ENCODE measurements at places on chromosomes 11 and 22. TPM values are rescaled to one million over a fixed set of nuclear protein-coding genes. Genes with fewer than 3 reads are reported as not detected.

The ALDH3B1 gene
- 9.4 TPM for total RNA-seq

The NAP1L4 gene
- total RNA-seq: 88.7 TPM

The DGAT2 gene
- 0.68 TPM for total RNA-seq

The ARHGAP20 gene
- 5.3 TPM for total RNA-seq

The FAM227A gene
- total RNA-seq: 0.55 TPM

The GAL3ST1 gene
- total RNA-seq: 0.82 TPM

The MFNG gene
- total RNA-seq: 15.3 TPM

The CHRM1 gene
- 0.36 TPM for total RNA-seq

DNA sequence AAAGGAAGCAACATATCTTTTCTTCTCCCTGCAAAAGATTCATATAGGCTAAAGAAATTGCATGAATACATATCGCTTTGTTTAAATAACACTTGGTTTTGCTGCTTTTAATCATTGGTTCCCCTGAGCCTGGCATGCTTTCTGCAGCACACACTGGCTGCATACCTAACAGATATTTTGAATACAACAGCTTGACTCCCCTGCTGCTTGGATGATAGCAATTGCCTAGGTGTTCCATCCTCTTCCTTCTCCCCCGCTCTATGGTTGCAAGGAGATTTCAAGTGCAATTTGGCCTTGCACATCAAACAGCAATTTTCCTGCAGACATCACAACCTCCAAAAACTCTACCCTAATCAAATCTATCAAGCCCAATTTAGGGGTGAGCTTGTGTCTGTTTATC is 430.0 kb downstream of the NTM start:
- H3K4me3 ChIP-seq: no peak overlapping the region
- no peaks in the 10 kb centered on the region for H3K4me1 ChIP-seq
- no peak overlapping the region for H3K27ac ChIP-seq
- no peaks in the 10 kb centered on the region for H3K36me3 ChIP-seq

GRCh38 chr11:32833921-32834320 is 4.2 kb downstream of the PRRG4 start:
- DNase-seq: no peak
- no peak overlapping the region for H3K27ac ChIP-seq
- H3K27me3 ChIP-seq: no peaks in the 10 kb centered on the region
- peaks cover 11% of the 10 kb centered on the region for H3K4me1 ChIP-seq
- H3K36me3 ChIP-seq: no peaks in the 10 kb centered on the region

DNA sequence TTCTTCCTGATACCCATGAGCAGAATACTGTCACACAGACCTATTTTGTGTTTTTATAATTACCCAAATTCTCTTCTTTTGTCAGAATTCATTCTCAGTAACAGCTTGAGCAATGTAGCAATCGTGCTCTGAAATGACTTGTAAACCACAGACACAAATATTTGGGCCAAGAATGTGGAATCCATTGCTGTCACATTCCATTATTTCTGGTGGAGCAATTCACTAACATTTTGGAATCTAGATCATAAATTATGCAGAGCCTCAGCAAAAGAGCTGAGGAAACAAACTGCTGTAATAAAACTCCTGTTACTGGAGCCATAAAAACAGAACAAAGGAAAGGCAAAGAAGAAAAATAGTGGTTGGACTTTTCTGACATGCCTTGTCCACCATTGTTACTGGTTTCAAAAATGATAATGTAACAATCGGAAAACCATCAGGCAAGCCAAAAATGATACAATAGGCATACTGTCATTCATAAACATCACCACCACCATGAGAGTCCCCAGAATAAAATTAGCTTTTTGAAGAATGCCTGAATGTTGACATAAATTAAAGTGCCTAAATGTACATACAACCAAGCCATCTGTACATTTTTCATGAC is 223.4 kb upstream of the PITPNB start:
- DNase-seq: no peak
- peaks cover 66% of the 10 kb centered on the region for H3K4me1 ChIP-seq
- H3K36me3 ChIP-seq: no peaks in the 10 kb centered on the region
- H3K27me3 ChIP-seq: no peaks in the 10 kb centered on the region
- no peak overlapping the region for H3K4me3 ChIP-seq

DNA sequence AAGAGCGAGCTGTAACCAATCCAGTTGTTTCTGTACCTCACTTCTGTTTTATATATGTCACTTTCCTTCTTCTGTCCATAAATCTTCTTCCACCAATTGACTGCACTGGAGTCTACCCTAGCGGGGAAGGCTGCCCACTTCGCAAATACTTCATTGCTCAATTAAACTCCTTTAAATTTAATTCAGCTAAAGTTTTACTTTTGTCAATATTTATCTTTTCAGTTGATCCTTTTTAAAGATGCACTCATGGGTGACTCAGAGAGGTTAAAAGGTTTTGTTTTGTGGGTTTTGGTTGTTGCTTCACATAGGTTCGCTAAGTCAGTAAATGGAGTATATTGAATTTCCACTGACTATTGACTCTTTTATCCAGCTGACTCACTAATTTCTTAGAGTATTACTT is 597.2 kb downstream of the DLG2 start:
- no peak for DNase-seq
- no peaks in the 10 kb centered on the region for H3K36me3 ChIP-seq
- H3K27ac ChIP-seq: no peak overlapping the region
- H3K27me3 ChIP-seq: no peaks in the 10 kb centered on the region
- no peaks in the 10 kb centered on the region for H3K4me1 ChIP-seq
- no peak overlapping the region for H3K4me3 ChIP-seq

- H3K36me3 ChIP-seq: no peaks in the 10 kb centered on the region
- DNase-seq: peak; percentile 42
- H3K4me3 ChIP-seq: no peak overlapping the region
- no peaks in the 10 kb centered on the region for H3K4me1 ChIP-seq
Measured at GRCh38 chr11:118058311-118059245, 18.3 kb upstream of the TMPRSS4 start.

DNA sequence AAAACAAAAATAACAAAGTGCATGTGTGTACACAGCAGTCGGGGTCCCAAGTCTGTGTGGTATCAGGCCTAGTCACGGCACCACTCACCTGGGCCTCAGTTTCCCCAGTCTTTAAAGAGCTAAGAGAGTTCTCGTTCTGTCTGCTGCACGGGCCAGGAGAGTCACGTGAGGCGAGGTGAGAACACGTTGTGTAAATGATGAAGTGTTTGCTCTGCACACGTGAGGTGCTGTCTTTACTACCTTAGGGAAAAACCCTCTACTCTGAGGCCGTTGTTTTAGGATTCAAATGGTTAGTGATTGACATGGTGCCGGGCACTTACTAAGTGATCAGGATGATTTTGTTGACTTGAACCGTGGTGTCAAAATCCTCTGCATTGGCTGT is 86.5 kb upstream of the PPARA start:
- DNase-seq: peak; percentile 66
- H3K4me3 ChIP-seq: peak overlapping the region; percentile 30
- peaks cover 93% of the 10 kb centered on the region for H3K4me1 ChIP-seq
- no peaks in the 10 kb centered on the region for H3K36me3 ChIP-seq
- peak overlapping the region; percentile 100 for H3K27ac ChIP-seq

DNA sequence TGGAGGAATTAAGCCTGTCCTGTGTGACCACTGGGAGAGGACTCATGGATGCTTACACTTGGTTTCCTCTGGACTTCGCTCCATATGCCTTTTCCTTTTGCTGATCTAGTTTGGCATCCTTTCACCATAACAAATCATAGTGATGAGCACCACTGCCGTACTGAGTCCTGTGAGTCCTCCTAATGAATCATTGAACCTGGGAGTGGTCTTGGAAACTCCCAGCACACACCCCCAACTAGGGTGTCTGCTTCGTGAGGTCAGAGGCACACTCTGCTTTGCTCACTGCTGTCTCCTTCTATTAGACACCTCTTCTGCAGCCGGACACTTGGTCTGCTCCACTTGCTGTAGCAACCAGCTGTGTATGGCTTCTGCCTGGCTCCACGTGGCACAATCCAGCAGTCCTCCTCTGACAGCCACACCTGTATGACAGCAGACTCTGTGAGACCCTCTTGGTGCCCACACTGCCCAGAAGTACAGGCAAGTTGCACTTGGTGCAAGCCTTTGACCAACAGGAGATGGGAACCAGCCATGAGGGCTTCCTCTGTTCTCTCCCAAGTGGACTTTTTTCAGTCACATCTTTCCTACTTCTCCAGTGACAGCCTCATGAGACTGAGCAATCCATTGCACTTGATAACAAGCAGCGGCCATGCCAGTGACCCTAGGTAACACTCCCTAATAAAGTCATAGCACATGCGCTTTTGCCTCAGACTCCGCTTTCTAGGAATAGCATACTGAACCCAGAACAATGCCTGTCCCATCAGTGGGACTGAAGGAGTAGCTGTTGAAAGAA is 65.0 kb upstream of the HMGXB4 start:
- H3K4me1 ChIP-seq: no peaks in the 10 kb centered on the region
- no peak overlapping the region for H3K27ac ChIP-seq
- no peaks in the 10 kb centered on the region for H3K36me3 ChIP-seq
- peaks cover 5% of the 10 kb centered on the region for H3K27me3 ChIP-seq
- H3K4me3 ChIP-seq: no peak overlapping the region

- DNase-seq: no peak
- H3K36me3 ChIP-seq: no peaks in the 10 kb centered on the region
- no peaks in the 10 kb centered on the region for H3K4me1 ChIP-seq
Measured at GRCh38 chr11:4865855-4866254, 15.8 kb upstream of the OR51T1 start.

GRCh38 chr11:8285796-8286195 is 22.1 kb upstream of the LMO1 start:
- H3K36me3 ChIP-seq: no peaks in the 10 kb centered on the region
- DNase-seq: peak; percentile 44
- H3K27me3 ChIP-seq: no peaks in the 10 kb centered on the region
- H3K4me3 ChIP-seq: no peak overlapping the region

DNA sequence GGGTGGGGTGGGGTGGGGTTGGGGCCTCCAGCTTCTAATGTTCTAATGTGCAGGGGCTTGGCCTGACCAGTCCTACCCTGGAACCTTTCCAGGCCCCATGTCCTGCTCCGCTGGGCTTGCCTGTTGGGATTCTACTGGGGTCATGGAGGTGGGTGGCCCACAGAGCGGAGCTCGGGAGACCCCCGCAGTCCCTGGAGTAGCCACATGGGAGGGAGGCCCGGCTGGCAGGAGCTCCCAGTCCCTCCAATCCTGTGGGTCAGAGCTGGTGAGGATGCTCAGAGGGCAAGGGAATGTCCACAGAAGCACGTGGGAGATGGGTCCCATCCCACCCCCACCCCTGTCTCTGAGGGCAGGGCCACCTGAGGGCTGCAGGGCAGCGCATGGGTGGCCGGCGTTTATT is 2.9 kb downstream of the SEPTIN5 start:
- H3K27me3 ChIP-seq: peaks cover 5% of the 10 kb centered on the region
- no peaks in the 10 kb centered on the region for H3K4me1 ChIP-seq
- H3K27ac ChIP-seq: no peak overlapping the region

- H3K4me3 ChIP-seq: peak overlapping the region; percentile 45
- no peak overlapping the region for H3K27ac ChIP-seq
- peaks cover 4% of the 10 kb centered on the region for H3K27me3 ChIP-seq
- no peaks in the 10 kb centered on the region for H3K4me1 ChIP-seq
Measured at GRCh38 chr11:105609341-105609781, 512 bp upstream of the GRIA4 start.

DNA sequence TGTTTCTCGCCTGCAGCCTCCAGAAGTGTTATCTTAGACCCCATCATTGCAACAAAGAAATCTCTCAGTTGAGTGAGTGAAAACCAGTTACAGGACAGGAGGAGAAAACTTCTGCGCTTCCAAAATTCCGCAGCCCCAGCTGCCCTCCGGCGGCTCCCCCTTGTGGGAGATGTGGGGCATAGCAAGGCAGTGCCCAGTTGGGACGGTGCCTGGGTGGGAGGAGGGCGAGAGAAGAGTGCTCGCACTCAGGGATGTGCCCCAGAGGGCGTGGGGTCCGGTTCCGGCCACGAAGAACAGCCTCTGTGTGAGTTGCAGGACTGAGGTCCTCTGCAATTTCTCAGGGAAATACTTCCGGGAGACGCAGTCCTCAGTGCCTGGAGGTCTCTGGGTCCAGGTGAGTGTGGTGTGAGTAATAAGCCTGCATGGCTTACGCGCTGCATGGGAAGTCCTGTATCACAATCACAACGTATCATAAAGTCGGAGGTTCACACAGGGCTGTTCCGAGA is 87.0 kb upstream of the BLID start:
- peak; percentile 89 for DNase-seq
- H3K36me3 ChIP-seq: no peaks in the 10 kb centered on the region
- H3K27me3 ChIP-seq: no peaks in the 10 kb centered on the region
- H3K4me3 ChIP-seq: peak overlapping the region; percentile 48
- peaks cover 37% of the 10 kb centered on the region for H3K4me1 ChIP-seq

DNA sequence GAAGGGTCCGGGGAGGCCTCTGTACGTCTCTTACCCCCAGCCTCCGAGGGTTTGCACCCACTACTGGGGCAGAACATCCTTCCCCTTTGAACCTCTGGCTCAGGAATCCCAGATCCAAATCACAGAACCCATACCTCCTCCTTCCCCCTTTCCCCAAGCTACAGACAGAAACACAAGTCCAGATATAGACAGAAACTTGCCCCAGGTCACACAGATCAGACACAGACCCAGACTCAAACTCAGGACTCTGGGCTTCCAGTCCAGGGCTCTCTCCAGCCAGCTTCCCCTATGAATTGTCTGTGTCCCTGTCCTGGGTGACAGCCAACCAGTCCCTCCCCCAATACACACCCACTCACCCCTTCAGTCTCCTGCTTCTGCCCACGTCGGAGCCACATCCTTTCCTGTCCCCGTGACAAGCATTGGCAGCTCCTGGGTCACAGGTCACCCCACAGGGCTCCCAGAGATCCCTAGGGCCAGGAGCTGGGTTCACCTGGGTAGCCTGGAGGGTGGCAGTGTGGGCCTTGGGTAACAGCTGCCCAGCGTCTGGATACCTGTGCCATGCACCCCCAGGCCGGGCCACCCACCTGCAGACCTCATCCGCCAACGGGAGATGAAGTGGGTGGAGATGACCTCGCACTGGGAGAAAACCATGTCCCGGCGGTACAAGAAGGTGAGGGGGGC is 772 bp downstream of the TBC1D10C start:
- no peak for DNase-seq
- H3K27ac ChIP-seq: no peak overlapping the region
- H3K4me3 ChIP-seq: no peak overlapping the region

DNA sequence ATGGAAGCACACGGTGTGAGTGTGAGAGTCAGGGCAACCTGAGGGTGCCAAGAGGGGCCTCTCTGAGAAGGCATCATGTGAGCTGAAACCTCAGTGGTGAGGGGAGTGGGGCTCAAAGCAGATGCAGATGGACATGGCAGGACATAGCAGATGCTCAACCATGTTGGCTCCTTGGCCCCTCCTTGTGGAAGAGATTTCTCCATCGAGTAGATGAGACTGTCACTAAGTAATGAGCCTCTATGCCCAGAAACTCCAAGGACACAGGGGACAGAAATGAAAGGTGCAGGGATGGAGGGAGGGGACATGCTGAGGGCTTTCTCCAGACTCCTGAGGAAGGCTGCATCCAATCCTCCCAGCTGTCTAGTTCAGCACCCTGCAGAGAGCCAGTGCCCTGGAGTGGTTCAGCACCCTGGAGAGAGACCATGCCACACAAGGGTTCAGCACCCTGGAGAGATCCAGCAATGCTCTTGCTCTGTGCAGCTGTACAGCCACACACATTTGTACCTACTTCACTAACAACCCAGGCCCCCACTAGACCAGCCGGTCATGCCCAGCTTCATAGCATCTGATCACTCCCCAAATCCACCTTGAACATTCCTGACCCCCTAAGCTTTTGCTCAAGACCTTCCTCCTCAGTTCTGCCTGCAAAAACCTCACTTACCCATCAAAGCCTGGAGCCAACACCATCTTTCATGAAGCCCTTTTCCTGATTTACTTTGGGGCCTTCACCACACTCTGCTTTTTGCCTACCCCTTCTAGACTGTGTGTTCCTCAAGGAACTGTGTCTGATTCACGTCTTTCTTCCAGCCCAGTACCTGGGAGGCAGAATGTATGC is 252.0 kb downstream of the CTTN start:
- no peak for DNase-seq
- H3K27me3 ChIP-seq: no peaks in the 10 kb centered on the region
- no peaks in the 10 kb centered on the region for H3K4me1 ChIP-seq
- no peaks in the 10 kb centered on the region for H3K36me3 ChIP-seq
- no peak overlapping the region for H3K4me3 ChIP-seq

Measured in sigmoid colon (tissue), 7 donors.